ENCODE measurements at places on chromosomes 3 and 15.

GRCh38 chr3:61877359-61878138 is 316.2 kb downstream of the PTPRG start:
- DNase-seq = no peak

GRCh38 chr3:16470590-16470989 is 42.9 kb downstream of the RFTN1 start:
- no peak for DNase-seq

DNA sequence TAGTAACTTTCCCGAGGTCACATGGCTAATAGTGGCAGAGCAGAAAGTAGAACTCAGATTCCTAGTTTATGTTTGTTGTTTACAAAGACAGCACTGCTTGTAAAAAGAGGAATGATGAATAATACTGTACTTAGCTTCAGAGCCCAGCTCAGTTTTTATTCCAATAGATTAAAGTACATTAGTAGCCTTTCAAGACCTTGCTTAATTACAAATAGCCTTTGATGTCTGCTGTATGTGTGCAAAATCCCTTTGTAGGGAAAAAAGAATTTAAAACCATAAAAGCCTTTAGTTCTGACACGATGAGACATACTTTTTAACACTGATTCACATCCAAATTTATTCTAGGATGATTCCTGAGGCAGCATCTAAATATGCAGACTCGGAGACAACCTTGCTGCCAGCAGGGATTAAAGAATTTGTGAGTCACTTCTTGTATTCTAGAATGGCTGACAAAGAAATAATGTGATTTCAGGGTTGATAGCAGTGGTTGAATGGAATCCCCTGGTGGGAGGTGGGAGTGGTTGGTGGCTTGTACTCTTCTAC is 324.2 kb upstream of the TGFBR2 start:
- no peak for DNase-seq

DNA sequence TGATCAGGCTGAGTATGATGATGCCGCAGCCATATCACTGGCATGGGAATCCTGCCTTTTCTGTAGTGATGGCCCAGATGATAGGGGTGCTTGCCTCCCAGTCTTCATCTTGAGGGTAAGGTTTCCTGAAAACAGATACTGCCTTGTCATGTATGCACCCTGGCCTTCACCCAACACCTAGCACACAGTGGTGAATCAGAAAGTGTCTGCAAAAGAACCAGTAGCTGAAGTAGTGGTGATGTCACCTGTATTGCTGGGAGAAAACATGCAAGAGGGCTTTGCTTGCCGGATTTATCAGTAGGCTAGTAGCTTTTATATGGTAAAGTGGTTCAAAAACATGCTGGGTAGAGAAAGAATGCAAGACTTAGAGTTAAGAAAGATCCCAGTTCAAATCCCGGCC is 419.8 kb upstream of the WNT5A start:
- DNase-seq = no peak
